ENCODE measurements at places on chromosomes 2 and 18. TPM values are rescaled to one million over a fixed set of nuclear protein-coding genes. Genes with fewer than 3 reads are reported as not detected.
A peak's percentile ranks its signal among the peaks of the same experiment; 100 is the strongest.

GRCh38 chr2:160651416-160652200 lies 158.0 kb upstream of the RBMS1 start:
- DNase-seq: peak; percentile 72

CIB4 gene
- total RNA-seq: not detected

DNA sequence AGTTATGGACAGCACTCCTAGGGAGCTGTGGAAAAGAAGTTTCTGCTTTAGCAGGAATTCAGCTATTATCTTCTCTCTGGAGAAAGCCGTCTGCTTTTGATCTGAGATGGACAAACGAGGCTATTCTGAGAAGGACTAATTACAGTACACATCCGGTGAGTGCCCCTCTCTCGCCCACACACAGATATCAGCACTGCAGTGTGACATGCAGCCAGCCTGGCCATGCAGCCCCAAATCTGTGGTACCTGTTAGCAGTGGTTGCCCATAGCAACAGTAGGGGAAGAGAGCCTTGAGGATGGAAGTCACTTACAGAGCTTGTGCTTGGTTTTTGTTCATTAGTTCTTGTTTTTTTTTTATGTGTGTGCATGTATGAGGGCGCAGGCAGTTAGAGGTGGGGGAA lies 73.9 kb upstream of the TRIB2 start:
- no peak for DNase-seq

GRCh38 chr18:25279133-25279532 lies 72.8 kb downstream of the ZNF521 start:
- DNase-seq: peak; percentile 42

DNA sequence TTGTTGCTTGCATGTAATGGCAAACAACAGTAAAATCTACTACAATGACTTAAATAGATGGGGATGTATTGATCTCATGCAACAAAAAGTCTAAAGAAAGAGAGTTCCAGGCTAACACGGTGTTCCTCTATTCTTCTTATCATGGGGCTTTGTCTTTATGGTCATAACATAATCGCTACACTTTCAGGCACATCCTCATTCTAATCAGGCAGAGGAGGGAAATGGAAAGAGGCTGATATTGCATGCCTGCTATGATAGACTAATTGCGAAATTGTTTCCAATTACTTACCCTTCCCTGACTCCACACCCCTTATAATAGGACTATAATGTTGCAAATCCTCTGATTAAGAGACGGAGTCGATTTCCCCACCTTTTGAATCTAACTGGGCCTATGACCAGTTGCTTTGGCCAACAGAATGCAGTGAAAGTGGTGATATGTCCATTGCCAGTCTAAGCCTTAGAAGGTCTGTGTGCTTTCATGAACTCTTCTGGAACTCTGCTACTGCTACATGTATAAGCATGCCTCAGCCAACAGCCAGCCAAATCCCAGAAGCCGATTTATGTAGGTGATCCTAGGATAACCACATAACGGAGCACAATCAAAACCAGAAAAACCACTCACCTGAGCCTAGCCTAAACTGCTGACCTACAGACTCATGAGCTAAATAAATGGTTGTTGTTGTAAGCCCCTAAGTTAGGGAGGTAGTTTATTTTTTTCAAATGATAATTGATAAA lies 180.3 kb upstream of the TACR1 start:
- DNase-seq: no peak

- no peak for DNase-seq
These were observed 88.7 kb downstream of the ARHGEF33 start for GRCh38 chr2:38978296-38978903.

DNA sequence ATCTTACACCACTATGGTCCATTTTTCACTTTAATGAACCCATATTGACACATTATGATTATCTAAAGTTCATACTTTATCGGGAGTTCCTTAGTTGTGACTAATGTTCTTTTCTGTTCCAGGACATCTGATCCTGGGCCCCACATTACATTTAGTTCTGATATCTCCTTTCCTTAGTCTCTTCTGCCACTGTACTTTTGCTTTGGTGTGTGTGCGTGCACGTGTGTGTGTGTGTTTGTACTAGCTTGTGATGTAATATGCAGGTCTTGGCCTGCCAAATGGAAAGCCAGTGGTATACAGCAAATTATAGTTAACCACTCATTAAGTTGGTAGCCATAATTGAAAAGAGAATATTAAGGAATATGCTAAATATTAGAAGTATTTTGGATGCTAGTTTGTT lies 88.0 kb downstream of the CDC42EP3 start:
- DNase-seq: no peak

KCNG3 gene
- under 0.01 TPM for total RNA-seq

LTBP1 gene
- total RNA-seq: 190 TPM

- no peak for DNase-seq
These were observed 13.3 kb downstream of the MAL start for GRCh38 chr2:95038635-95039298.
